ENCODE measurements at places on chromosomes 7 and 10.

- H3K27me3 ChIP-seq = no peaks in the 10 kb centered on the region
- H3K36me3 ChIP-seq = no peaks in the 10 kb centered on the region
- H3K4me3 ChIP-seq = no peak overlapping the region
- no peaks in the 10 kb centered on the region for H3K4me1 ChIP-seq
- H3K27ac ChIP-seq = no peak overlapping the region
Measured at GRCh38 chr10:29757551-29758297, 123.0 kb upstream of the SVIL start.

- no peak for DNase-seq
- H3K36me3 ChIP-seq = no peaks in the 10 kb centered on the region
- H3K4me3 ChIP-seq = no peak overlapping the region
- no peak overlapping the region for H3K27ac ChIP-seq
- H3K27me3 ChIP-seq = peaks cover 20% of the 10 kb centered on the region
- H3K4me1 ChIP-seq = no peaks in the 10 kb centered on the region
Measured at GRCh38 chr7:26369593-26369992, 77.9 kb downstream of the SNX10 start.

GRCh38 chr7:40720416-40720815 lies 585.6 kb downstream of the SUGCT start:
- no peak for DNase-seq
- no peak overlapping the region for H3K27ac ChIP-seq
- no peaks in the 10 kb centered on the region for H3K4me1 ChIP-seq
- H3K36me3 ChIP-seq = no peaks in the 10 kb centered on the region
- no peaks in the 10 kb centered on the region for H3K27me3 ChIP-seq
- H3K4me3 ChIP-seq = no peak overlapping the region

DNA sequence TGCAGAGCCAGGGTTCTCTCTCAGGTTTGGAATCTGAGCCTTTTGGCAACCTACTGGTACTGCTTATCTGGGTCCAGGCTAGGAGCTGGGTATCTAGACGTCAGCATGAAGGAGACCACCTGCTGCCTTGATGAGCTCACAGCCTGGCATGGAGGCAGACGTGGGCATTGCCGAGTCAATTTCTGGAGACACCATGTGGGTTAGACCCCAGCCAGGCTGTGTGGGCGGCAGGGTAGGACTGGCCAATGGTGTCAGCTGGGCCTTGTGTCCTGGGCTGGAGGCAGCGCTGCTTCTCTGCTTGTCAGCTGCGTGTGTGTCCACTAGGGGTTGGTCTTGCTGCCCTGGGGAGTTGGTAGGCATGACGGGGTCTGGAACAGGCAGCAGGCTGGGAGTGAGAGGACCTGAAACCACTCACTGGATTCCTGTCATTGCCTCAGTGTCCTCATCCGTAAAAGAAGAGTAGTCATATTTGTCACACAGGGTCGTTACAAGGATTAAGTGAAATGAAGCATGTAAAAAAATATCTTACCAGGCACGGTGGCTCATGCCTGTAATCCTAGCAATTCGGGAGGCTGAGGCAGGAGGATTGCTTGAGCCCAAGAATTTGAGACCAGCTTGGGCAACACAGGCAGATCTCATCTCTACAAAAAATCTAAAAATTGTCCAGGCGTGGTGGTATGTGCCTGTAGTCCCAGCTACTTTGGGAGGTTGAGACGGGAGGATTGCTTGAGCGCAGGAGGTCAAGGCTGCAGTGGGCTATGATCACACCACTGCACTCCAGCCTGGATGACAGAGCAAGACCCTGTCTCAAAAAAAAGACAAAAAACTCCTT lies 31.7 kb upstream of the ANKRD2 start:
- H3K4me3 ChIP-seq = no peak overlapping the region
- peaks cover 50% of the 10 kb centered on the region for H3K4me1 ChIP-seq
- H3K27me3 ChIP-seq = no peaks in the 10 kb centered on the region
- no peaks in the 10 kb centered on the region for H3K36me3 ChIP-seq
- no peak for DNase-seq

DNA sequence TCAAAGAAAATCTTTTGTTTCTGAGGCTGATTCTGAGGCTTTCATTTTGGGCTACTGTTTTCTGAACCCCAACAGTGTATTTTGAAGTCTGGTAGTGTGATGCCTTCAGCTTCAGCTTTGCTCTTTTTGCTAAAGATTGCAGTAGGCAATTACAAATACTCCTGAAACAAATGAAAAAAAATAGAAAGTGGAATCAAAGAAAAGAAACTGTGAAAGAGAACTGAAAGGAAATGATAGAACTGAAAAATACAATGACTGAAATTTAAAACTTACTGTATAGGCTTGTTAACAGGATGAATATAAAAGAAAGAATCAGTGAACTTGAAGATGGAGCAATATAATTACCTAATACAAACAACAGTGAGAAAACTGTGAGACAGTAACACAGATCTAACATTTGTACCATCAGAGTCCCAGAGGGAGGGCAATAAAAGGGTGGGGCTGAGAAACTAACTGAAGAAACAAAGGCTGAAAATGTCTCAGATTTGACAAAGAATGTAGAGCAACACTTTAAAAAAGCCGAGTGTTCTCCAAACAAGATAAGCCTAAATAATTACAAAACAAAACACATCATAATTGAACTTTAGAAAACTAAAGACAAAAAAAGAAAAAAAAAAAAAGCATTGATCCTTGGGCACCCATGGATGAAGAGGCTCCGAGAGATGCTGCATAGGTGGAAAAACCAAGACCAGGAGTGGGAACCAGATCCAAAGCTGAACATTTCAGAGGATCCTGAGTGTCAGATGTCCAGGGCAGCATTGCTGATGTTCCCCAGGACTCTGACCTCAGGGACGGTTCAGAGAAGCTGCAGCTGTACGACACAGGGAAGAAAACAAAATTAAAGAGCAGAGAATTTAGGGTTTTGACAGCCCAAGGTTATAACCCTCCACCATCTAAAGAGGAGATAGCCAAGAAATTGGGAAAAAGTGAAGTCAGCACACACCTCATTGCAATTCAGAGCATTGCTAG lies 223.2 kb upstream of the IGFBP3 start:
- no peak for DNase-seq
- no peak overlapping the region for H3K4me3 ChIP-seq
- H3K27ac ChIP-seq = no peak overlapping the region
- no peaks in the 10 kb centered on the region for H3K27me3 ChIP-seq
- no peaks in the 10 kb centered on the region for H3K36me3 ChIP-seq

DNA sequence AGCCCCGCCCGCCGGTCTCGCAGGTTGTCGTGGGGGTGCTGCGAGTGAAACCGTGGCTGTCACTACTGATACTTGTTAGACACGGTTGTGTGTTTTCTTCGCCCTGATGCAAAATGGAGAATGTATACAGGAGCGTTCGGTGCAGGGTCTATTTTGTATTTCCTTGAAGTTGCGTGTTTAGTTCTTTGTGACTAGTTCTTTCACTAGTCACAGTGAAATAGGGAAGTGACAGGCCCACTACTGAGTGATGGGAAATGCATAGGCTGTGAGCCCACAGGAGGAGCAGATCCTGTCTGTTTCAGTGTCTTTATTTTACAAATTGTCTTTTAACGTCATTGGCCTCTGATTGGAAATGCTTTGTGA lies 675 bp downstream of the ABRAXAS2 start:
- peak overlapping the region; percentile 99 for H3K4me3 ChIP-seq
- H3K27ac ChIP-seq = peak overlapping the region; percentile 73
- H3K27me3 ChIP-seq = no peaks in the 10 kb centered on the region

DNA sequence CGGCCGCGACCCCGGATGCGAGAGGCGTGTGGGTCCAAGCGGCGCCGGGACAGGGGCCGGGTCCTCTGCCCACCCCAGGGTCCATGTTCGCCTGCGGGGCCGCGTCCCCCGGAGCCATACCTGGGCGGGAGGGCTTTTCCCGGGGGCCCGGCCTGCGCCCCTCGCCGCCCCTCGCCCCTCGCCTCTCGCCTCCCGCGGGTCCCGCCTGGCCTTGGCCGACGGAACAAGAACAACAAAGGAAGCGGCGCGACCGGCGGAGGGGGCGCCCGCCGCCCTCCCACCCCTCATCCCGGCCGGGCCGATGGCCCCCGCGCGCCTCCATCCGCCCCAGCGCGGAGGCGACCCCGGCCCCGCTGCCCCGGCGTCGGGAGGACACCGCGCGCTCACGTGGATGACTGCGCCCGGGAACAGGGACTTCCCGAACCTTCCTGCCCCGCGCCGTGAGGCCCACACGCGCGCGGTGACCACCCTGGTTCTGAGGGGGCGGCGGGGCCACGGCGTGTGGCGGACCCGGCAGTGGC lies 348.2 kb downstream of the DNAJB6 start:
- no peak for DNase-seq
- H3K4me1 ChIP-seq = no peaks in the 10 kb centered on the region
- no peak overlapping the region for H3K27ac ChIP-seq

- DNase-seq = no peak
- no peaks in the 10 kb centered on the region for H3K4me1 ChIP-seq
- no peak overlapping the region for H3K27ac ChIP-seq
- H3K27me3 ChIP-seq = no peaks in the 10 kb centered on the region
- no peak overlapping the region for H3K4me3 ChIP-seq
Measured at GRCh38 chr10:71001470-71001869, 113.1 kb upstream of the PCBD1 start.

GRCh38 chr7:51102828-51103227 lies 213.8 kb downstream of the COBL start:
- no peaks in the 10 kb centered on the region for H3K36me3 ChIP-seq
- no peaks in the 10 kb centered on the region for H3K4me1 ChIP-seq
- no peak overlapping the region for H3K4me3 ChIP-seq
- no peak overlapping the region for H3K27ac ChIP-seq
- H3K27me3 ChIP-seq = no peaks in the 10 kb centered on the region
- no peak for DNase-seq

DNA sequence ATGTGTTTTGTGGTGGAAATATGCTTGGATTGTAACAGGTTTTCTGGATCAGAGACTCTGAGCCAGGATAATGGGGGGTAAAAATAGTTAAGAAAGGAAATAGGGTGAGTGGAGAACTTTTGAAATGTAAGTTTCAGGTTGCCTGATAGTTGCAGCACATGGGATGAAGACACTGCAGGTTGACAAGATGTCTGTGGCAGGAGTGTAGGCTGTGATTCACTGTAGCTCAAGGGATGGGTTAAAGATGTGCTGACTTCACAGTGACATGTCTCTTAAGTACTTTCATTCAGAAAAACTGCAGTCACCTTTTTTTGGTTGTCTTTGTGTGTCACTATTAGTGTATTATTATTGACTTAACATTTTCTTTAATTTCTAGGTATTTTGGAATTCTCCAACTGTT lies 63.5 kb upstream of the SLC39A12 start:
- no peak overlapping the region for H3K27ac ChIP-seq
- H3K36me3 ChIP-seq = no peaks in the 10 kb centered on the region
- no peak for DNase-seq
- no peaks in the 10 kb centered on the region for H3K4me1 ChIP-seq
- no peak overlapping the region for H3K4me3 ChIP-seq

DNA sequence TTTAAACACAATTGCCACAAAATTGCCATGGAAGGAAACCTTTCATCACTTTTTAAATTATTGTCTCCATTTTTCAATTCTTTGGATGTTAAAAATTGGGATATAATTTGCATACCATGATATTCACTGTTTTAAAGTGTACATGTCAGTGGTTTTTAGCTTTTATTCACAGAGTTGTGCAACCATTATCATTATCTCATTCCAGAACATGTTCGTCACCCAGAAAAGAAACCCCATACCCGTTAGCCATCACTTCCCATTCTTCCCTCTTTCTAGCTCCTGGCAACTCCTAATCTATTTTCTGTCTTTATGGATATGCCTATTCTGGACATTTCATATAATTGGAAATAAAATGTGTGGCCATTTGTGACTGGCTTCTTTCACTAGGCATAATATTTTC lies 260.3 kb upstream of the FERD3L start:
- H3K27me3 ChIP-seq = no peaks in the 10 kb centered on the region
- no peak overlapping the region for H3K4me3 ChIP-seq
- no peak for DNase-seq
- no peaks in the 10 kb centered on the region for H3K4me1 ChIP-seq
- no peak overlapping the region for H3K27ac ChIP-seq

DNA sequence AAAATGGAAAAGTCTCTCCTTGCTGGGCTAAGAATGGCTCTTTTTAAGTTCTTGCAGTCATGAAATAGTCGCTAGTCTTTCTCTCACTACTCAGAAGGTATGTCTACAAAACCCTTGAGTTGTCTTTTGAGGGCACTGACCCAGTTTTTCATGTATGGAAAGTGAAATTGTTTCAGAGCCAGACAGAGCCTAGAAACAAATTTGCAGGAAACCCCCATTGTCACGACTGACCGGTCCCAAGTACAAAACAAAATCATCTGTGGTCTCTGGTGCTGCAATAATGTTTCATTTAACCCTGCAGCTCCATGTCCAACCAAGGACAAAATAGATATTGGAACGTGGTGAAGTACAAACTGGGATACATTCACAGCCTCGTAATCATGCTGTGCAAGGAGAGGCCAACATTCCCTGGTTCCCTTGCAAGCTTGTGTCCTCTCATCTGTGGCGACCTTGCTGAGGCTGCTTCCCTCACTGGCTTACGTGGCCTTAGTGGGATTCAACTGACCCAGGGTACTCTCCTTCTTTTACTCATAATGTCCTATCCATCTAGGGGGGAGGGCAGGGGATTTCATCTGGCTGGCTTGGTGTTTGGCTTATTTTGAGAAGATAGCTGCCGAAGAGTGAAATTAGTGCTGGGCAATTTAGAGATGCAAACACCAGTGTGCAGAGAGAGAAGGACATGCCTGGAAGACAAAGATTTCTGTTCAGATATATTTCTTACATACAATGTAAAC lies 172.5 kb downstream of the IPMK start:
- no peak overlapping the region for H3K4me3 ChIP-seq
- no peaks in the 10 kb centered on the region for H3K27me3 ChIP-seq
- H3K36me3 ChIP-seq = no peaks in the 10 kb centered on the region
- H3K27ac ChIP-seq = no peak overlapping the region

DNA sequence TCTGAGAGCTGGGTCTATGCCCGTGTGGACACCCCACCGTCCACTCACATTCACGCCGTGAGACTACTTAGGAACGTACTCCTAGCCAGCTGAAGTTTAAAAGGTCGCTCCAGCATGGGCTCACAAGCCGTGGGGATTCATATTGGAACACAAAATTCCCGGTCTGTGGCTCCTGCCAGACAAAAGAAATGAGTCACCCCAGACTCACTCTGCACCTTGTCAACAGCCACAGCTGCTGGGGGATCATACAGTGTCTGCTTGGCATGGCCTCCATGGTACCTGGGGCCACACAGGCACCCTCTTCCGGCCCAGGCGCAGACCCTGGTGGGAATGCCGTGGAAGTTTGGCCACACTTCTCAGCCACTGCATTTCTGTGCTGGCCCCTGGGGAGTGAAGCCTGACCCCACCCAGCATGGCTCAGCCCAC lies 228.4 kb downstream of the DNAJB6 start:
- no peak for DNase-seq
- H3K4me3 ChIP-seq = no peak overlapping the region
- no peaks in the 10 kb centered on the region for H3K36me3 ChIP-seq

DNA sequence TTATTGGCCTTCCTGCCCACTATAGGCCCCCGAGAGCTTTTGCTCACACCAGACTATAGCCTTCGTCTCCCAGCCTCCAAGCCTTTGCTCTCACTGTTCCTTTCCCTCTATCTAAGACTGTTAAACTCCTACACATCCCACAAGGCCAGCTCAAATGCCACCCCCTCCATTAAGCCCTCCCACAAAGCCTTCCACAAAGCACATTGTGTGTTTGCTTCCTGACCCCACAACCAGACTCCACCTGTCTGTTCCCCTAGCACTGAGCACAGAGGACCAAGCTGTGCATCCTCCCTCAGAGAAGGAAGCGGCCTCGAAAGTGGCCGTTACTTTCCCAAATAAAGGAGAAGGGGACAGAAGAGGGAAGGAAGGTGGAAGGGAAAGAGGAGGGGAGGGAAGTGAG lies 1.3 kb downstream of the LOXL4 start:
- no peak for DNase-seq
- peaks cover 46% of the 10 kb centered on the region for H3K4me1 ChIP-seq
- H3K27ac ChIP-seq = no peak overlapping the region
- no peak overlapping the region for H3K4me3 ChIP-seq

All from right atrium auricular region (tissue), 2 donors.